ENCODE measurements at places on chromosomes 3 and 15.

DNA sequence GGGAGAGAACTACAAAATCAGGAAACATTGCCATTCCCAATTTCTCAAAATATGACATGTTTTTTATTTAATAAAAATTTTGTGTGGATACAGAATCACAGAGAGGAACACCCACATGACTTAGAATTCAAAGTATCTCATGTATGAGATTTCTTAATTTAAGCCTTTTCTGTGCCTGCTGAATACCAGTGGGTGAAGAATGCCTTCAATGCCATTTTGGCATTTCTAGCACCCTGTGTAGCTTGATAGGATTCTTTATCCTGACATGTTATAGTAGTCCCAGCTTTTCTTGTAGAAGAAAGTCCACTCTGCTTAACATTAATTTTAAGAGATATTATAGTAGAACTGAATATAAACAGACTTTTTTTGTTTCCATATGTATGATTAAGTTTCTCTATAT lies 3.1 kb upstream of the SLMAP start:
- no peak for DNase-seq

- DNase-seq, result no peak
Observed at GRCh38 chr3:31096661-31097395, 202.4 kb upstream of the GADL1 start.

GRCh38 chr3:99506-99905 lies 97.1 kb upstream of the CHL1 start:
- DNase-seq, result no peak

- DNase-seq, result no peak
Observed at GRCh38 chr15:53512029-53512428, 247.4 kb downstream of the WDR72 start.

GRCh38 chr3:196274585-196274984 lies 12.9 kb downstream of the PCYT1A start:
- peak; percentile 86 for DNase-seq
